ENCODE measurements at places on chromosomes 6 and 20. TPM values are rescaled to one million over a fixed set of nuclear protein-coding genes. Genes with fewer than 3 reads are reported as not detected.

DNA sequence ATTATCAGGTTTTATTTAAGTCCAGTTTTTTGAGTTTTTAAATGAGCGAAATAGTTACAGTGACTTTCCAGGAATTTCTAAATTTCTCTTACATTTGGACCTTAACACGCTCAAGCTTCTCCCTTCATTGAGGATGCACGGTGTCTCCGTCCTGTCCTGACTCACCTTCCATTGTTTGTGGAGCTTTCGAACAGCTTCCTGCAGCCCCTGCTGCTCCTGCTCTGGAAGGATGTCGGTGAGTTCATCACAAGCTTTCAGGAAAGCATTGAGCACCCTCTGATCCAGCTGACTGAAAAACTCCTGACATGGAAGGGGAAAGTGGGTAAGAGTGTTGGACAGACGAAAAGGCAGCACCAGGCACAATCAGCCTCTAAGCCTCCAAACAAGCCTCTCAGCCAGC is 183.7 kb downstream of the SYNE1 start:
- DNase-seq: no peak

DNA sequence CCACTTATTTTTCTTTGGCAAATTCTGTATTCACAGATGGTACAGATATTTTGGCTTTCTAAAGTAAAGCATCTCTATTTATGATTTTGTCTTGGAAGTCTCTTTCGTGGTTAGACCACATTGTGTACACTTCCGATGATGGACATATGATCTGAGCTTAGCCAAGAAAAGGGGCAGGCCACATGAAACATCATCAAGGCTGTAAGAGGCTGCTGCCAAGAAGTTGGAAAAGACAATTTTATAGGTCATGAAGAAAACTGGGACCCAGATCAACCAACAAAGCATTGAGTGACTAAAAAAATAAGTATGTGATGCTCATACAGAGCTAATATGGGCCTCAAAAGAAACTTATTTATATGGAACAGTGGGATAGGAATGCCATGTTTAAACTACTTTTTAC is 266.4 kb downstream of the HAO1 start:
- no peak for DNase-seq

The C2 gene
- 5.8 TPM for total RNA-seq

GRCh38 chr6:38134704-38135088 is 315.2 kb downstream of the ZFAND3 start:
- no peak for DNase-seq

The OLIG3 gene
- not detected for total RNA-seq

The MMP24 gene
- total RNA-seq: 0.45 TPM

The ALDH8A1 gene
- total RNA-seq: 0.20 TPM

DNA sequence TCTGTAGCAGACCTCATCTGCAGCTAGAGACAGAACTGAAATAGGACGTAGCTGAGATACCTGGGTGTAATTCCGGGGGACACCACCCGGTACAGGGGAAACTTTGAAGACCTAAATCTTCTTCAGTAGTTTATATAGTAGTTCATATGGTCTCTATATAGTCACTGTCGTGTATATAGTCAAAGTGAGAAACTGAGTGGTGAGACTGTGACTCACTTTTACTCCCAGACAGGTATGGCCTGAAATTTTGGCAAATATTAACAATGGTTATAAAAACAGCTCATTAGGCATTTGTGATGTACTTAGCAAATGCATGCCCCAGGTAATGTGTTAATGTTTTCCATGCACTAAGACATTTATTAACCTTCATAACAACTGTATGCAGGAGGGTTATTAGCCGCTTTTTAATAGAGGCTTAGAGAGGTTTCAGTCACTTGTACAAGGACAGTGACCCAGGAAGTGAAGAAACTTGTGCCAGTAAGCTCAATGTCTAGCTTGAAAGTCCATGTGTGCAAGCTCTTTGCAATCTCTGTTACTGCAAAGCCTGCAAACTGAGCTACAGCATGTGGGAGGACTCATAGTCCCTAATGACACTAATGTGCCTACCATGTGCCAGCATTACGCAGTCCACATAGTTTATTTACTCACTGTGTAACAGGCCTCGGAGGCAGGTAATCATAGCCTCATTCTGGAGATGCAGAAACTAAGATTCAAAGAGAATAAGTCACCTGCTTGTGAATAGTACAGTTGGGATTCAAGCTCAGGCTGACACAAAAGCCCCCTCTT is 165.4 kb upstream of the CHD6 start:
- no peak for DNase-seq
